ENCODE measurements at places on chromosomes 11 and 22. TPM values are rescaled to one million over a fixed set of nuclear protein-coding genes. Genes with fewer than 3 reads are reported as not detected.

C11orf91 gene
- not detected for polyA plus RNA-seq

DNA sequence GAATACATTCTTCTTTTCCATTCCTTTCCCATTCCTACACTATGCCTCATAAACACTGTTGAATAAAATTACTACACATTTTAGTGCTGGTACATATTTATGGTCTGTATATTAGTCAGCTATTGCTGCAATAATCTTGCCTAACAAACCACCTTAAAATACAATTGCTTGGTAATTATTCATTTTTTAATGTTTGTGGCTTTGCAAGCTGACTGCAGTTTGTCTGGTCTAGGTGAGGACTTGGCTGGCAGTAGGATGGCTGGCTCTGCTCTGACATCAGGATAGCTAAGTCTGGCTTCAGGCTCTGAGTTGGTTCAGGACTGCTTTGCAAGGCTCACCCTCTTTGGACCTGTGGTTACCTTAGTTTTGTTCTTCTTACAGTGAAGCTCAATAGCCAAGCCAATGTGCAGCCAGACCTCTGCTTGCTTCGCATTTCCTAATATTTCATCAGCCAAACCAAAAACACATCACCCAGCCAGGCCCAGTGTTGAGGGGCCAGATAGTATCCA is 913.4 kb upstream of the RAG2 start:
- no peak for DNase-seq

PSMA1 gene
- 122 TPM for polyA plus RNA-seq

DNA sequence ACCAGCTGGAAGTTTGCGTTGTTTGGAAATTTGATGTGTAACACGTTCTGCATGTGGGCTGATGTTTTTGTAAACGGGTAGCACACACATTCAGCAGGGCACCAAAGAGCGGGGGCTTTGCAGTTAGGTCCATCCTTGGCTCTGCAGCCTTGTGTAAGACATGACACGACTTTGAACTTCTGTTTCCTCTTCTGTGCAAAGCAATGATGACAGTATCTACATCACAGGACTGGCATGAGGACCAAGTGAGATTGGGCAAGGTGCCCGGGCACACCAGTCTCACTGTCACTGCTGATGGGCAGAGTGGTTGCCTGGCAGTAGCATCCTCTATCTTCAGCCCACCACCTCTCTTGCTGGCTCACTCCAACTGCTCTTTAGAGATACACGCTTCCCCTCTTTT is 3.3 kb downstream of the TCN2 start:
- no peak for DNase-seq

GRCh38 chr11:35330156-35330889 is 89.0 kb downstream of the SLC1A2 start:
- no peak for DNase-seq

DNA sequence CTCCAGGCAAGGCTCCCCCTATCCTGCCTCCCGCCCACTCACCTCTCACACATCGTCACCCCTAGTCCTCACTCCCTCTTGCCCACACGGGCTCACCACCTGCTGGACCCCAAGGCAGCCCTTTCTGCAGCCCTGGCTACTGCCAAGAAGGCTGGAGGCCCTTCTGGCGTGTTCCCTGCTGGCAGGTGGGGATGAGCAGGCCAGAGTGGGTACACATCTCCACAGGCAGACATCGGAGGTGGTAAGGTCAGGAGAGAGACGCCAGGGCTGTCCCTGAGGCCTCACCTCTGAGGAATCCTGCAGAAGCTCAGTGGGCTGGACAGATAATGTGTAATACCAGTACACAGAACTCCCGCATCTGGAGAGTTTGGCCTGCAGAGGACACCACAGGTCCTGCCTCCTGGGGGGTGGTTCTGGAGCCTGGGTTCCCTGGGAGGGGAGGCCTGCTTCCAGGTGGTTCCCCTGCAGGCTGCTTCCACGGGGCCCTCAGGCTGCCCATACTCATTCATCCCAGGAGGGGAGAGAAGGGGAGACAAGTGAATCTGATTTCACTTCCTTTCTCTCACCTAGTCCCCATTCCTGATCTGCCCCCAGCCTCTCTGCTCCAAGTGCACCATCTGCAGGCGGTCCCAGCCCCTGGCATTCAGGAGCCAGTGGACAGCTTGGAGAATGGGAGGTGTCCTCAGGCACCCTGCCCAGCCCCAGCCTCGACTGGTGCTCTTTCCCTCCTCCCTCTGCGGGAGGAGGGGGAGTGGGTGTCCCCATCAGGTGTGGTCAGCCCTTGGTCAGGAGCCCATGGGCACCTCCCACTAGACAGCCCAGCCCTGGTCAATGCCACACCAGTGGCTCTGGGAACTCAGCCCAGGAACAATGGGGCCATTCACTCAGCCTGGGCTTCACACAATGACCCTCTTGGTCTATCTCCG is 6.1 kb upstream of the CHST1 start:
- DNase-seq: no peak

APBB1 gene
- polyA plus RNA-seq: 68.7 TPM

ELFN2 gene
- 0.05 TPM for polyA plus RNA-seq

GRCh38 chr11:117081908-117082307 is 16.3 kb downstream of the SIK3 start:
- no peak for DNase-seq

GRCh38 chr11:93783362-93783761 is 720 bp upstream of the MED17 start:
- DNase-seq: no peak

DNA sequence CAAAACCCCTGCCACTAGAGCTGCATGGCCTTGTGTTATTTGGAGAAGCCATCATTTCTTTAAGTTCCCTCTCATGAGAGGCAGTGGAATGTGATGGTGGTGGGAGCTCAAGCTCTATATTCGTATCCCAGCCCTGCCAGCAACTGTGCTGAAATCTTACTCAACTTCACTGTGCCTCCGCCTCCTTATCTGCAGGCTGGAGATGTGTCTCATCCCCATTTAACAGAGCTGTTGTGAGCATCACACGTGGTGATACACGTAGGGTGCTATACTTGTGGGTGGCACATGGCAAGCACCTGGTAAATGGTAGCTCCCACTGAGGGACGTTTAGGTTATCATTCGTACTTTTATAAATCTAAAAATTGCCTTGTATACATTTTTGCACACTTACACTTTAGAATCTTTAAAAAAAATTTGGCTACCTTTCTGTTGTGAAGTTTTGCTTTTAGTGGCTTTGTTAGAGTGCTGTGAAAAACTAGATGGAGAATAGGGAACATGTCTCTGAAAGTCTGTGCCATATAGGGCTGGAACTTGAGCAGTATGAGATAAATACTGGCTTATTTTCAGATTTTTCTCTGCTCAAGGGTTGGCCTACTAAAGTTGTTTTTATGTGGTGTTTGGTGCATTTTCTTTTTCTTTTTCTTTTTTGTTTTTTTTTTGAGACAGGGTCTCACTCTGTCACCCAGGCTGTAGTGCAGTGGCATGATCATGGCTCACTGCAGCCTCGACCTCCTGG is 23.2 kb downstream of the TNRC6B start:
- no peak for DNase-seq

- DNase-seq: no peak
Observed at GRCh38 chr22:41920271-41920976, 5.5 kb upstream of the SHISA8 start.

DNA sequence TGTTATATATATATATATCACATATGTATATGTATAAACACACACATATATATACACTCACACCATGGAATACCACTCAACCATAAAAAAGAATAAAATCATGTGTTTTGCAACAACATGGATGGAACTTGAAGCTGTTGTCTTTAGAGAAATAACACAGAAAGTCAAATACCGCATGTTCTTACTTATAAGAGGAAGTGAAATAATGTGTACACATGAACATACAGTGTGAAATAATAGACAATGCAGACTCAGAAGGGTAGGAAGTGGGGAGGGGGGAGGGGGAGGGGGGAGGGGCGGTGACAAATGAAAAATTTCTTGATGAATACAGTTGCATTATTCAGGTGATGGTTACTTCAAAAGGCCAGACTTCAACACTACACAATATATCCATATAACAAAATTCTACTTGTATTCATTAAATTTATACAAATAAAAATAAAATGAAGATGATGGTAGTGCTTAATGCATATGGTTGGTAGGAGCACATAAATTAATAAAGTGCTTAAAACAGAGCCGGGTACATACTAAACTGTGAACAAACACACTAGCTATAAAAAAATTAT is 5.8 kb upstream of the OR5B2 start:
- DNase-seq: no peak

DNA sequence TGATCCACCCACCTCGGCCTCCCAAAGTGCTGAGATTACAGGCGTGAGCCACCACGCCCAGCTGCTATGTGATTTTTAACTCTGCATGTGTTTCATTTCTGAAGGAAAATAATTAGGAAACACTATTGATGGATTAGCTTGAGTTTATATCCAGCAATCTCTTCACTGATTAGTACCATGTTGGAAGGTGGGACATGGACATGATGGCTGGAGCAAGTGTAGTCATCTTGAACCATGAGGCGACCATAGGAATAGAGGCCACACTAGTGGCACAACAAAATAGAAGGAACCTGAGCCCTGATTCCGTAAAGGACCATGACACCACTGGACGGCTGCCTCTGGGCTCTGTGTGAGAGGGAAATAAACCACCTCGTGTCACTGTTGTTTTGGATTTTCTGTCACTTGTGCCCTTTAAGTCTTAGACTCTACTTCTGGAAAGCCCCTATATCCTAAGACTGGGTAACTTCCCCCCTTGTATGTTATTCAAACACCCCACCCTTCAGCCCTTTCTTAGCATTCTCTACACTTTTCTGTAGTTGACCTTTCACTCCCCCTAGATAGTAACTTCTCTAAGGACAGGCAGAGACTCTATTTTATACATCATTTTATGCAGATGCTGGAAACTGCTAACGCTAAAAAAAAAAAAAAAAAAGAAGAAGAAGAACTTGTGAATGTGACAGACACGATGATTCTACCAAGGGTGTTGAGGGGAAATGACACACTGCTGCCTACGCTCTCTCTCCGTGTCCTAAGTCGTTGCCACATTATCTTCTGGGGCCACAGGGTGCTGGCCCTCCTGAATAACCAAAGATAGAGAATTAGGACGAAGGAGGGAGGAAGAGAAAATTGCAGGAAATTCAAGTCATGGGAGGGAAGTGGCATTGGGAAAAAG is 2.7 kb upstream of the VPS37C start:
- no peak for DNase-seq

SLC22A9 gene
- polyA plus RNA-seq: not detected

CD248 gene
- 66.5 TPM for polyA plus RNA-seq

DNA sequence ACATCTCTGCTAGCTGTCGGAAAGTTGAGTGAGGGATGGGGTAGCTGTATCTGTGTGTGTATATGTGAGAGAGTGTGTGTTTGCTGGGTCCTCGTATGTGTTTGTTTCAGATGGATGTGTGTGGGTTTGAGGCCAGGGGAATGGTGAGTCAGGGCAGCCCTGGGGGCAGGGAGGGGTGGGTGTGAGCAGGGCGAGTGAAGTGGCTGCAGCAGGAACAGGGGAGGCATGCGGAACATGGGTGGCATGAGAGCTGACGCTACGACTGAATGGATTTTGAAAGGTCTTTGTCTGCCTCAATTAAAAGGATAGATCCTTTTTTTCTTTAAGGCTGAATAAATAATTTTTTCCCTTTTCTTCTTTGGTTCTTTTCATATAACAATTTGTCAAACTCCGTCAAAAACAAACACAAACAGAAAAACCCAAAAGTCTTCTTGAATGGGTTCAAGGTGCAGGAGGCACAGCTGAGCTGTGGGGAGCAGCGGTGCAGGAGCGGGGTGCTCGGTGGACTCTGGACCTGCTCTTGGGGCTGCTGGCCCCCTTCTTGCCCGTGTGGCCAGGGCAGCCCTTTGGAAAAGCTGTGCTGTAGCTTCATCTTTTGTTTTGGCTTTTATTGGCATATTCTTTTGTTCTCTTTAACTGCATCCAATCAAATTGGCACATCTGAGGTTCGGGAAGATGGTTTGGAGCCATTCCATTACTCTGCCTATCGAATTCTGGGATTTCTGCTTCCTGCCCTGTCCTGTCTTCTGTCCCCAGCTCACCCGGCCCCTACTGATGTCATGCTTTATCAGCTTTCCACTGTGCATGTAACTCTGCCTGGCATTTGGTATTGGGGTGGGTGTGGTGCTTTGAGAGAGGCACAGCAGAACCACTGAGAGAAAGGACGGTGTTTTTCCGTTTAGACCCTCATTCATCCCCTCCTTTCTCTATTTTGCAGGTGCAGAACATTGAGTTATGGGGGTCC is 80.1 kb downstream of the ADAMTS15 start:
- DNase-seq: no peak

- DNase-seq: no peak
Observed at GRCh38 chr11:61028135-61028729, 56.8 kb downstream of the CD6 start.

ACRV1 gene
- polyA plus RNA-seq: 0.08 TPM

- no peak for DNase-seq
Observed at GRCh38 chr22:27842201-27842600, 40.6 kb upstream of the MN1 start.

PDE2A gene
- 56.1 TPM for polyA plus RNA-seq

CFAP300 gene
- polyA plus RNA-seq: 3.7 TPM

DNA sequence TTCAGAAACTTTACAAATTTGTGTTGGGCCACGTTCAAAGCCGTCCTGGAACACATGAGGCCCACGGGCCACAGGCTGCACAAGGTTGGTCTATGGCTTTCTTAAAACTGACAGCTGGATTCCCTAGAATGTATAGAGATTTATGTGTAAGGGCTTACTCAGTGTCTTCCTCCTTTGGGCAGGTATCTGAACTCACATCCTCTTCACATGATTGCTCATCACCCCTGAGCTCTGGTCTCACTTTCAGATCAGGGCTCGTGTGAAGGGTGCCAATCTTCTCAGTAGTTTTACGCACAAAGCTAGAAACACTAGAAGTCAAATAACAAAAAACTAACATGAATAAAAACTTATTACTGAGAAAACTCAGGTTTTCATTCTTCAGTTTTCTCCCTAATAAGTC is 27.1 kb downstream of the HPS5 start:
- DNase-seq: no peak

SLC37A2 gene
- 7.7 TPM for polyA plus RNA-seq

DNA sequence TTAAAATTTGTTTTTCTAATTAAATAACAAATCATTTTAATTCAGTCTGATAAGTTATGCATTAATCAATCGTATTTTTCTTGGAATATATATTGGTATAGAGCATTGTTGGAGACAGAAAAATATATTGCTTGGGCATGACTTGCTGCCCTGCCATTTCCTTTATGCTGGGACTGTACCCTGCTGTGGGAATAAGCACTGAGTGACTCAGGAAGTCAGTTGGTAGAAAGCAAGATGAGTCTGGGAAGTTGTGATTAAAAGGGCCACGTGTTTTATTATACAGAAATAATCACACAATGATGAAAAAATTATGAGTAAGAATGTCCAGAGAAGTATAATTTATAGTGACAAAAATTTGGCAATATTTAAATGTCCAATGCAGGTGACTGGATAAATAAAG is 139.5 kb downstream of the KIF18A start:
- DNase-seq: no peak

APOL5 gene
- not detected for polyA plus RNA-seq

DBX1 gene
- not detected for polyA plus RNA-seq

- DNase-seq: no peak
Observed at GRCh38 chr22:41913040-41913719, 1.7 kb downstream of the SHISA8 start.

ADM2 gene
- polyA plus RNA-seq: 0.11 TPM

TH gene
- polyA plus RNA-seq: 3.6 TPM
